ENCODE measurements at places on chromosomes 5 and 9.

- DNase-seq = no peak
Observed at GRCh38 chr5:95554331-95554646, 488 bp downstream of the SKIC3 start.

DNA sequence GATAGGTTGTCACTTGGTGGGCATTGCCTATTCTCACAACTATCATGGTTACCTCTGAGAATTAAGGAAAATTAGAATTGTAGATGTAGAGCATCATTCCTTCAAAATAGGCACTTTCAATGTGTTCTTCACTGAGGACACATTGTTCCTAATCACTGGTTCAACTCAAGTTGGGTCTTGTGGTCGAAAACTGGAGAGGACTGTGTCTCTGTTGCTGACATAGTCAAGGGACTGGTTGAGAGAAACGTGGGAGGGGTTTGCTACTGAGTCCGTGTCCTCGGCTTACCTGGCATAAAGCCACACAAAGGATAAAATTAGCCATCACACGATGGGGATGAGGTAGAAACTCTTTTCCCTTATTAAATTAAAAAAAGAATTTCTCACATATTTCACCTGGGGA lies 205.9 kb upstream of the CD180 start:
- no peak for DNase-seq

DNA sequence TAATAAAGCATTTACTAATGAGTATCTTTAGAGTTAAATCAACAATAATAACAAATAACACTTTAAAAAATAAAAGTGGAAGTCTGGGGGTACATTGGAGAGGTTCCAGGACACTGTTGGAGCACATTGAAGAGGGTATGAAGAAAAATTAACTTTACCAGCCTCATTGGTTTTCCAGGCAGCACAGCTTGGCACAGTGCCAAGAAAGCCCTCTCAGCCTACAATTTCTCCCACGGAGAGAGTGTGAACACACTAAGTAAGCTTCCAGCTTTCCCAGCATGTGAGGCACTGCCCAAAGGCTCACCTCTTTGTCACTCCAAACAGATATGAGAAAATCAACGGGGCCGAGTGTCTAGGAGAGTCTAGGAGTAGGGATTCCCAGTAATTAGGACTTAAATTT lies 1912.8 kb upstream of the NUDT12 start:
- no peak for DNase-seq

DNA sequence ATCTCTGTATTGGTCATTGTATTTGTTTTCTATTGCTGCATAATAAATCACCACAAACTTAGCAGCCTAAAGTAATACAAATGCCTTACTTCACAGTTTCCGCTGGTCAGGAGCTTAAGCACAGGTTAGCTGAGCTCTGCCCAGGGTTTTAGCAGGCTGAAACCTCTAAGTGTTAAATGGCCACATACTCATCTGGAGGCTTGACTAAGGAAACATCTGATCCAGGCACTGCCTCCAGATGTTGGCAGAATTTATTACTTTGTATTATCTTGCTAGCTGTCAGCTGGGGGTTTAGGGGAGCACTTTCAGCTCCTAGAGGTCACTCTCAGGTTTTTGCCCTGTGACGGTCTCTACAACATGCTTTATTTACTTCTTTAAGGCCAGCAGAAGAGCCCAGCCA lies 23.2 kb upstream of the RARS1 start:
- no peak for DNase-seq

GRCh38 chr9:90219548-90220118 lies 423.0 kb downstream of the DIRAS2 start:
- no peak for DNase-seq

DNA sequence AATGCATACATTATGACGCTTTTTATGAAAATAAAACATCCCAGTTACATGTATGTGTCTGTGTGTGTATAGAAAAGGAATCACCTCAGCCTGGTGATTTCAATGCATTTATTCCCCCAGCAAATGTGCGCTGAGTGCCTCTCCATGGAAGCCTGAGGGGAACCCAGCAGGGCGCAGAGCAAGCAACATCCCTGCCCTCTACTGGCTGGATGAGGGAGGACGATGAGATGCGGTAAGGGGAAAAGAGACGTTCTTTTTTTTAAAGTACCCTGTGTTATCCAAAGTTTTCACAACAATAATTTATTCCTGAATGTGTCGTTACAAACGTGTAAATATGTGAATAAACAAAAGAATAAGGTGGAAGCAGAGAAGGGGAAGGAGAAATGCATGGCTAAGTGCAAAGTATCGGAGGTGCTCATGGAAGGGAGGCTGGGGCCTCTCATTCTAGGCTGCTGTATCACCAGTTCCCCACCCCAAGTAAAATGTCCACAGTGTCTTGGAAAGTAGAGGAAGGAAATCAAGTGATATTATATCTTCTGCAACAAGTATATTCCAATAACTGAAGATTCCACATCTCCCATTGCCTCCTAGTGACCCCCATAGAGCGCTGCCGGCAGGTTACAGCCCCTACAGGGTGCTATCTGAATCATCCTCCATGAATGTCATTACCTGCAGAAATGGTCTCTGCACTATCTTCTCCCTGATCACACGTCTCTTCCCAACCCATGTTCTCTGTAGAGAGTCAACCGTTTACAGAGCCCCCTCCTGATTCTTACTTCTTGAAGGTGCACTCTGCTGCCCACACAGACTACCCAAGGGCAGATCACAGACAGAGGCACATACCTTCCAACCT lies 13.0 kb upstream of the ABLIM3 start:
- DNase-seq = no peak

DNA sequence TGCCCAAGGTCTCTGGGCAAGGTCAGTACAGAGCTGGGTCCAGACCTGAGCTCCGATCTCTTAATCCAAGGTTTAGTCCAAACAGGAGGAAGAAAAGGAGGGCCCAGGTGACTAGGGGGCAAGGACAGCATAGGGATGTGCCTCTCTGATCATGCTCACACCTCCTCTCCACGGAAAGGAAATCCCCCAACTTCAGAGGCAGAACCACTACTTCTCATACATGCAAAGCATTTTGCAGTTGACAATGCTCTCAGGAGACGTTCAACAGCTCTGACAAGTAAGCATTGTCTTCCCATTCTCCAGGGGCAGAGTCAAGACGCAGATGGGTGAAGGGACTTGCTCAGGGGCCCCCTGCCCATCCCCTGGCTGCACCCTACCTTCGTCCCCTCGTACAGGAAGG lies 8.7 kb upstream of the CORO2A start:
- no peak for DNase-seq

DNA sequence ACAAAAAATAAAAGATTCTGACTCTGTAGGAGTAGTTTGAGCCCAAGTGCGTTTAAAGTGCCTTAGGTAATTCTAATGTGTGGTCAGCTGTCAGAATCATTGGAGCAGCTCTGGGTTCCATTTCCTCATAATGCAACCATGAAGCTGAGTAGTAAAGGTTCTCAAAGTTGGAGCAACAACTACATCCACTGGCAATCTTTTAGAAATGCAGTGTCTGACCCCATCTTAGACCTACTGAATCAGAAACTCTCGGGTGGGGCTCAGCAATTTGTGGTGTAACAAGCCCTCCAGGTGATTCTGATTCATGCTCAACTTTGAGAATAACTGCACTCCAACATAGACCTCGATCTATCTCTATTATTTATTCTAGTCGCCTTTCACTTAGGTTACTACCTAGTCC lies 7.6 kb upstream of the ALDH1A1 start:
- DNase-seq = no peak

- no peak for DNase-seq
Observed at GRCh38 chr5:80745490-80745889, 90.7 kb upstream of the DHFR start.

GRCh38 chr9:13032585-13032984 lies 246.9 kb downstream of the MPDZ start:
- DNase-seq = no peak

- no peak for DNase-seq
Observed at GRCh38 chr9:570187-570586, 271.3 kb upstream of the DMRT1 start.

DNA sequence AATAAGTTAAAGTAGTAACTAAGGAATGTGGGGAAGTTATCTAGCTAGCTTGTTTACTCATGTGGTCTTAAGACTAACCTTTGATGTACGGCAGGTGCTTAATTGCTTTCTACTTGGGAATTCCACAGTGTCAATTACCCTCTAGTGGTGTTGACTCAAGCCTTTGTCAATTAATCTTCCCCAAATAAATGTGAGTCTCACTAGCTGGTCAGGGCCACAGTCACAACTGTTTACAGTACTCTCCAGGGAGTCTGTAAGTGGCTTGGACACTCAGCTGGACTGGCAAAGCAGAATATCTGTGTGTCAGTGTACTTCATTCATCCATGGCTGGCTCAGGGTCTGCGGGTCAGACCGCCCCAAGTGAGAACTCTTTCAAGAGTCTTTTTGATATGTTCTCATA lies 30.8 kb downstream of the SMIM3 start:
- DNase-seq = no peak

- DNase-seq = no peak
Observed at GRCh38 chr9:125330587-125330986, 69.0 kb downstream of the GAPVD1 start.

- DNase-seq = no peak
Observed at GRCh38 chr5:179227229-179227579, 118.1 kb downstream of the ADAMTS2 start.

GRCh38 chr5:77642738-77643653 lies 4.5 kb upstream of the OTP start:
- DNase-seq = no peak

DNA sequence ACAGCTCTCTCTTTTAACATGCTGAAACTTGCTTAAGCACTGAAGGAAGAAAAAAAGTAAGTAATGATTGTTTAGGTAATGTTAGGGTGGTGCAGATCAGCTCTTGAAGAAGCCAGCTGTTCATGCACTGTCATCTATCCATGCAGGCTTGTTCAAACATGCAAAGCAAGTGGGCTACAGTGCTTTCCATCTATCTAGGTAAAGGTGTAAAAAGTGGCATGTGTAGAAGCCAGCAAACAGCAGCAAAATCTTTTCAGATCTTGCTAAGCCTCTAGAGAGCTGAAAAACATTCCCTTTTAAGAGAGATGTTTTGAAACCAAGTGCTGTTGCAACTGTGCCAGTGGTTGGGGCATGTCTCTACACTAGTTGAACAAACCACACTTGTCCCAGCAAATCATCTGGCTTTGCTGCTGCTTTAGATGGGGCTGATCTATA lies 214.4 kb downstream of the EFNA5 start:
- no peak for DNase-seq

DNA sequence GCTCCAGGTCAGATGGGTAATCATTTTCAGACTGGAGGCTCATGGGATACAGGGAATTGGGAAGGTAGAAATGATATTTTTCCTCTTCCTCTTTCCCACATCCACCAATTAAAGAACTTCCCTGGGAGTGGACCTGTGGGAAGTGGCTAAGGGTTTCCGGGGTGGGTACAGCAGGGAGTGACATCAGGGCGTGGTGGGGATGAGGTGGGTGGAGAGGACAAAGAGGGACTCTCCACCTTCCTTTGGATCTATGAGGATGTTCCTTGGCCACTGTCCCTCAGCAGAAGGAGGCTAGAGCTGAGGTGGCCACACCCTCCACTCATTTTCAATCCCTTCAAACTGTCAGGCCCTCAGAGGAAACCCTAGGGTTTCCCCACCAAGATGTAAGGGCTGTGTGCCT lies 54.7 kb downstream of the IRF1 start:
- DNase-seq = peak; percentile 49

DNA sequence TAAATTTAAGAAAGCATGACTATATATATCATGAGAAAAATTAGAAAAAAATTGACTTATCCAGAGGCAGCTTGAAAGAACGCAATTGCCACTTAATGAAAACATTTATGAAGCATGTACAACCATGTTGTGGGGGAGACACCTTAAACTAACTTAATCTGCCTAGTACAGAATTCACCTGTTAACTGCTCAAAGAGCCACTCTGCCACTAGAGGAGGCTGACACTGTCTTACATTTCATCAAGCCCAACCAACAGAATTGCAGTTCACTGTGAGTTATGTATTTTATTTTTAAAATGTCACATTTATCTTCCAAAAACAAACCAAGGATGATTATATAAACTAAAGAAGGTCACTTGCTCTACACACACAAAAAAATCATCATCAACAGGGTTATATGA lies 252.9 kb downstream of the MLLT3 start:
- no peak for DNase-seq

- DNase-seq = no peak
Observed at GRCh38 chr9:137630126-137630525, 11.3 kb downstream of the EHMT1 start.

GRCh38 chr5:81151546-81151945 lies 81.6 kb upstream of the CKMT2 start:
- no peak for DNase-seq

- DNase-seq = peak; percentile 86
Observed at GRCh38 chr5:138654281-138654867, 79.2 kb upstream of the HSPA9 start.

DNA sequence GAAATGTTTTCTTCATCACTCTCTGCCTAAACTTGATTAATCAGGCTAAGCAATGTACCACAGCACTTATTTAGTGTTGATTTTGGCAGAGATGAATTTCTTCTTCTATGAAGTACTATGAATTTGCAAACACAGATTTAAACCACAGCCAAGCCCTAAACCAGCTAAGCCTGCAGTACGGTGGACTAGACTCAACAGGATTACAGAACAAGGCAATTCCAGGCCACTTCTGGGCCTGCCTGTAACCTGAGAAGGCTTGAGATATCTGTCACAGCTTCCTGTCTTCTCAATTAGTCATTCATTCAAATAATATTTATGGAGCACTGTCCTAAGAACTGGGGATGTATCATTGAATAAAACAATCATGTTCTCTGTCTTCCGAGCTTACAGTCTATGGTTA lies 32.4 kb upstream of the CAST start:
- DNase-seq = no peak

DNA sequence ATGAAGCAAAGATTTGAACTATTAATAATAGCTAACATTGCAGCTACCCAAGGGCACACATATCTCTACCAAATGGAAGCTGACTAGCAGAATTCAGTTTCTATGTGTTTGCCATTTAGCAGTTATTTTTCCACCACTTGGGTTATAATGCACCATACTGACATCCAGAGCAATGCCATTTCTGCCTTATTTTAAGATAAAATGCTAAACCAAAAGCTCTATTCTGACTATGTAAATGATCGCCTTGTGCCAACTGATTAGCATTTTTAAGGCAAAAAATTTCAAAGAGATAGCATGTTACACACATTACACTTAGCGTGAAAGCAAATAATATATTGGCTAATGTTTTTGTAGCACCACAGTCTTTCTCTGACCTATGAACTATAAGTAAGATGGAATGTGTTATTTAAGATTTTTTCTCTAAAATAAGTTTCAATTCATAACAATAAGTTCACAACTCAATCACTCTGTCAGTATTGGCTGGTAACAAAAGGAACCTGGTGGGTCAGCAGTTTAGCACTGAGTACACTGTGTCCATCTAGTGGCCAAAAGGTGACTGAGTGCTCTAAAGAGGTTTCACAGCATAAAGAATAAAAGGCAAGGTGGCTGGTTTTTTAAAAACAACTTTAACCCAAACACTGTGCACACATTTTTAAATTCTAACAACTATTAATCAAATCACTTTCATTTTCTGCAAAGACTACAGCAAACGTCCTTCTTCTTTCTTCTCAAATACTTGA lies 443.5 kb downstream of the PDE4D start:
- no peak for DNase-seq
